ENCODE measurements at places on chromosomes 6 and 20.
A peak's percentile ranks its signal among the peaks of the same experiment; 100 is the strongest.

GRCh38 chr20:16939051-16939450 is 190.9 kb downstream of the OTOR start:
- no peak for DNase-seq

DNA sequence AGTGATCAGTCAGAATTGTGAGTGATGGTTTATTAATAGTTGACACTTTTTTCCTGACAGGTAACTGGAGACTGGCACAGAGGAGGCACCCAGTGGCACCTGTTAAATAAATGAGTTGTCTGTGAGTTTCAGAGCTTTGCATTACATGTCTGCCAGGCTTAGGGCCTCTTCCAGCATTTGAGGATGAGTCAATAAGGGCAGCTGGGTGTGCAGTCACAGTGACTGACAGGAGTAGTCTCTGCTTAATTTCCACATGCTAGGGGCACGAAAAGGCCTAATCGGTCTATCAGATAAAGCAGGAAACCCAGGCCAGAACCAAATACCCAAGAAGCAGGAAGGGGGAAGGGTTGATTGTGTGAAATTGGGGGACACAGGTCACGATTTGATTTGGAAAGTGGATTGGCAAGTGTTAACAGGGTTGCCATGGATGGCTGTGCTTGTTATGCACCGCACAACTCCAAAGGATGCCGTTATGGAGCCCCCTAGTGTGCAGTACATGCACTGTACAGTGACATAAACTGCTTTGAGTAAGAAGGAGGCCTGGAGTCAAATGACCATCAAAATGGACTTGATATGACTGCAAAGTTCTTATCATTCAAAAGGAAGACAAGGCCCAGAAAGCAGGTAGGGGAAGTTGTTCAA is 111.9 kb upstream of the GGTLC1 start:
- peak; percentile 33 for DNase-seq

GRCh38 chr20:63774306-63774705 is 34.7 kb downstream of the SLC2A4RG start:
- no peak for DNase-seq

- peak; percentile 95 for DNase-seq
Observed at GRCh38 chr20:51563486-51564332, 21.2 kb upstream of the NFATC2 start.

DNA sequence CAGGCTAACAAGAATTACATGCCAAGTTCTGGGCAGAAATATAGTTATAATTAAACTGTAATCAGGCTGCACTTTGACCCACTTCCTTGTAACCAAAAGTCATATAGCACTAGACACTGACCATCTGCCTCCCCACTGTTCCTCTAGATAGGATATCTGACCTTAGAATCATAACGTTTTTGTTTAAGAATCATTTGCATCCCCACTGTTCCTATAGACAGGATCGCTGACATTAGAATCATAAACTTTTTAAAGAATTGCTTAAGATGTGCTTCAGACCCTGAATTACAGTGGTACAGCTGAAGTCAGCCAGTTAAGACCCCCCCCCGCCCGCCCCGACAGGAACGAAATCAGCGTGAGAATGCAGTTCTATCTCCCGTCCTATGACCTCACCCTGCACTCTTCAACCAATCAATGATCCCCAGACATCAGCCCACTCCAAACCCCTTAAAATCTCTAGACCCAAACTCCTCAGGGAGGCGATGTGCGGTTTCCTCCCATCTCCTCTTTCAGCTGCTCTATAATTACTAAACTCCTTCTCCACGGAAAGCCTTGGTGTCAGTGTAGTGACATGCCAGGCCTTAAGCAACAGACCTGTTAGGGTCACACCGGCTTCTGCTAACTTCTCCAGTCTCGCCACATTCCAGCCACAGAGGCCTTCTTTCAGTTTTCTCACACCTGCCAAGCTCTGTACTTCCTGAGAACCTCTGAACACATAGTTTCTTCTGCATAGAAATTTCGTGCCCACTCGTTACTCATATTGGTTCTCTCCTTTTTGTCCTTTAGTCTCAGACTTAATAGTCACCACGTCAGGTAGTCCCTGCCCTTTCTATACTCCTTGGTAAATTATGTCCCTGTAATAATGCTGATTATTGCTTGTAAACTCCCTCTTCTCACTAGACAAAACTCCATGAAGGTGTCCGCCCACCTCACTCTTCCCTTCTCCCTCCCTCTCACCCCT is 93.5 kb downstream of the DTNBP1 start:
- no peak for DNase-seq

DNA sequence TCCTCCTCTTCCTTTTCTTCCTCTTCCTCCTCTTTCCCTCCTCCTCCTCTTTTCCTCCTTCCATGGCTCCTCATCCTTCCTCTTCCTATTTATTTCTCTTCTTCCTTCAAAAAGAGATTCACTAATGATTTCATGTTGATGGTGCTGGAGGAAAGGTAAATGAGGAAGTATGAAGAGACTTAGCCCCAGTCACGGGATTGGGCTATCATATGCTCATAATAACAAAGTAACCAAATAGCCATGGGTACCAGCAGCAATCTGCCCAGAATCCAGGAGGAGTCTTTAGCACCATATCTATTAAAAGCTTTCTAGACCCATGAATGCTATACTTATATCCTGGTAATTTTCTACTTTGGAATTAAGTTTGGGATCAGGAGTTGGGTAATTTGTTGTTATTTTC is 910.9 kb upstream of the MAP3K7 start:
- DNase-seq = no peak

- DNase-seq = peak; percentile 10
Observed at GRCh38 chr6:74343804-74344203, 647.8 kb downstream of the CD109 start.

GRCh38 chr6:150592377-150592995 is 7.2 kb upstream of the PLEKHG1 start:
- no peak for DNase-seq
